ENCODE measurements at places on chromosomes 3 and 15.
A peak's percentile ranks its signal among the peaks of the same experiment; 100 is the strongest.

- no peak for DNase-seq
Observed at GRCh38 chr3:36060950-36061349, 319.4 kb upstream of the STAC start.

DNA sequence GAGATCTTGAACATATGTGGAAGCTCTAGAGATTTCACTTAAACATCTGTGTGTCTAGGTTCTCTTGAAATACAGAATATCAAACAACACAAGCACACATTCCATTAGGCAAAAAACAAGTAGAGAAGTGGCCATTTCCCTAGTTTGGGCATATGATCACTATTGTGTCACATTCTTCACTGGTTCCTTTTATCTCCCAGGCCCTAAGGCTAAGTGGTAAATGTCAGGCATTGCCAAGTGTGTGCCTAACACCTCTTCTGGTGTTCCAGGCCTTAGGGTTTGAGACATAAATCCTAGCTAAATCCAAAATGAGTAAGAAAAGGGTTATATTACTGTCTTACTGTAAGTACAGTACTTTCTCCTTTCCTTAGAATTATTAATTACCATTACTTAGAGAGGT, 880.1 kb downstream of the PDCD6IP start:
- DNase-seq: no peak

DNA sequence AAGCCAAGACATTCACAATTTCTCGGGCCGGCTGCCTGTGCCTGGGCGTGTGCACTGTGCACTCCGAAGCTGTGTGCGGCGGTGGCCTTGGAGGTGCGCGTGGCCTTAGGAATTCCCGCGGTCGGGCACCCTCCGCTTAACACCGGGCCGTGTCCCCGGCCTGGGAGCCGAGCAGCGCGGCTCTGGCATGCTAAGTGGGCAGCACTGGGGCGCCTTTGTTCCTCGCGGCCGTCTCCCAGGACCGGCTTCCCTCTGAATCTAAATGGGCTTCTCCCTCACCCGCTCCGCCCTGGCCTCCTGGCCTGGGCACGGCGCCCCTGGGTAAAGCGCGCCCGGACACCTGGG, 498 bp upstream of the ARNT2 start:
- DNase-seq: peak; percentile 28

DNA sequence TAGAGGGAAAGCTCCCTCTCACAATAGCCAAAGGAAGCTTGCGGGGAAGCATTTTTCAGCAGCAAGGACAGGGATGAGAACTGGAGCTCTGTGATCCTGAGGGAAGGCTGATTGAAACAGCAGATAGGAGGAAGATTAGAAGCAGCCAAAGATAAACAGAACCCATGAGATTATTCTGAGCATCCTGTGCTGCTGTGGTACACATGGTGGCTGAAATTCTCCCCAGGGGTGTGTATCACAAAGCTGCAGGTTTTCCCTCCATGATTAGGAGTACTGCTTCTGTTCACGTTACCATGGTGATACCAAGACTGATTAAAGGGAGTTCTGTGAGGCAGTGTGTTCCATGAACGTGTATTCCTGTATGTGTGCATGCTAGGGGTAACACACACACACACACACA, 30.3 kb upstream of the PSMD6 start:
- no peak for DNase-seq

Data from NCI-H1694 (cell line).